ENCODE measurements at places on chromosomes 5 and 9. TPM values are rescaled to one million over a fixed set of nuclear protein-coding genes. Genes with fewer than 3 reads are reported as not detected.

Gene SAXO1
- total RNA-seq: not detected

Gene PRRT1B
- total RNA-seq: not detected

DNA sequence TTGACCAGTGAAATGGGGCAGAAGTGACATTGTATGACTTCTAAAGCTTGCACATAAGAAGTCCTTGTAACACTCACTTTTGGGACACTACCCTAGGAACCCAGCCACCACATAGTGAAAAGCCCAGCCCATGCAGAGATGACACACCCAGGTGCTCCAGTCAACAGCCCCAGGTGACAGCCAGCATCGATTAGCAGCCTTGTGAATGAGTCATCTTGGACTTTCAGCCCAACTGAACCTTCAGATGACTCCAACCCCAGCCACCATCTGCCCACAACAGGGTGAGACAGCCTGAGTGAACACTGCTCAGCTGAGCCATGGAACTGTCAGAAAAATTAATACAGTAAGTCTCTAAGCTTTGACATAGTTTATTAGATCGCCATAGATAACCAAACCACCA lies 458.6 kb downstream of the ZSWIM6 start:
- no peak for DNase-seq

- DNase-seq: peak; percentile 39
Observed at GRCh38 chr5:81909677-81910076, 62.1 kb upstream of the ATG10 start.

DNA sequence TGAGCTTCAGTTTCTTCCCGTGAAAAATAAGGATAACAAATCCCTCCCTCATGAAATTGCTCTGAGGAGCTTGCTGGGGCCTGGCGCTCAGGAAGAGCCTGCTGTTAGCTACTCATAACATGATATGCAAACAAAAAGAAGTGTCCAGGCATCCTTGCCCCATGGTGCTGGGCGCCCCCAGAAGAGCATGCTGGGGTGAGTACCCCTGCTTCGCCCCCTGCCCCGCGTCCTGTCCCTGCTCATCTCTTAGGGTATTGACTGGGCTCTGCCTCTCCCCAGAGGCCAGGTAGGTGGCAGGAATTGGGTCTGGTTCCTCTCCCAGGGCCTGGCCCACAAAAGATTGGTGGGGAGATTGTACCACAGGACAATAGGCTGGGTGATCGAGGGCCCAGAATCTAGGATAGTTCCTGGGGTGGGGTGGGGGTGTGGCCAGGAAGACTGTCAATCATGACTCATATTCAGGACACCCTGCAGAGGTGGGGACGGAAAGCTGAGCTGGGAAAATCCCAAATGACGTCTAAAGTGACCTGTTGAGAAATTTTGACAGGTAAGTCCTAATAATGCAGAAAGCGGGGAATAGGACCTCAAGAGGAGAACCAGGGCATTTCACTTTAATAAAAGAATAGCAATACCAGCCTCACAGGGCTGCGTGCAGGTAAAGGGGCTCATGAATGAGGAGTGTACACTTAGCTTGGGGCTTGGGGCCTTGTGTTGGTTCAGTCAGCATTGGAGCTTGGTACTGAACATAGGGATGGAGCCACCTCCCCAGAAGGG lies 8.9 kb downstream of the PITX1 start:
- DNase-seq: no peak

DNA sequence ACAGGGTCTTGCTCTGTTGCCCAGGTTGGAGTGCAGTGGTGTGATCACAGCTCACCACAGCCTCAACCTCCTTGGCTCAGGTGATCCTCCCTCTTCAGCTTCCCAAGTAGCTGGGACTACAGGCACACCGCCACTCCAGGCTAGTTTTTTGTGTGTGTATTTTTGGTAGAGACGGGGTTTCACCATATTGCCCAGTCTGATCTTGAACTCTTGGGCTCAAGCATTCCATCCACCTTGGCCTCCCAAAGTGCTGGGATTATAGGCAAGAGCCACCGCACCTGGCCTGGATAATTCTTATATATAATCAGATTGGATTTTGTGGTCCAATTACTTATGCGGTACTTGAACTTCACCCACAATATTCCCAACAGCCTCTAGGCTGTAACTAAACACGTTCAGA lies 19.8 kb downstream of the CCDC69 start:
- no peak for DNase-seq

GRCh38 chr9:6938447-6938846 lies 180.7 kb downstream of the KDM4C start:
- DNase-seq: no peak

GRCh38 chr5:133580618-133581017 lies 31.7 kb downstream of the FSTL4 start:
- DNase-seq: no peak

Data from GM12878 (cell line).